GM13977 (cell line): ENCODE measurements at places on chromosomes 12 and 14.

GRCh38 chr14:86714153-86714552 is 1184.2 kb downstream of the FLRT2 start:
- no peak for DNase-seq

- DNase-seq = no peak
Measured at GRCh38 chr12:116903818-116904217, 6.9 kb upstream of the FBXW8 start.

GRCh38 chr12:67428431-67428830 is 159.3 kb downstream of the CAND1 start:
- no peak for DNase-seq

DNA sequence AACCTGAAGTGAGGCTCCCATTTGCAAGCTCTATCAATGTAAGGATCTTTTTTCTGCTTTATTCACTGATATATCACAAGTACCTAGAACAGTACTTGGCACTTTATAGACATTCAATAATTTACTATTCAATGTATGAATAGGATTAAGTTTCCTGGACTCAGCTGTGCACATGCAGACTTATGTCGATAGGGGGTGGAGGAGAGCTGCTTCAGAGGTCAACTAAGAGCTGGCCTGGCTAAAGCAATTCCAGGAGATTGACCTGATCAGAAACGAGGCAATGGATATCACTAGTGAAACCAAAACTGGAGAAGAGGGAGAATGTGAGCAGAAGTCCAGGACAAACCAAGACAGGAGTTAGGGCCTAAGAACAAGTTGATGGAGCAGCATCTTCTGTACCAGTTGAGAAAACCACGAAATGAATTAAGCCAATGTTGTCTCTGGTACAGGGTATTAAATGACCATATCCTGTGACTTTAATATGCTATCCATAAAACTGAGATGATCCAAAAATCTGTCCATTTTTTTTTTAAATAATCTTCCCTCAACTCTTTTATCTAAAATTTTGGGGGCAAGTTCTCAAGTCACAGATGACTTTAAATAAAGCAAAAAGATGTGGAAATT is 169.2 kb downstream of the PIK3C2G start:
- peak; percentile 16 for DNase-seq

GRCh38 chr14:49870908-49871307 is 18.3 kb upstream of the NEMF start:
- no peak for DNase-seq
